ENCODE measurements at places on chromosomes 11 and 22.

GRCh38 chr11:101051677-101052076 lies 77.9 kb downstream of the PGR start:
- DNase-seq, result no peak

- DNase-seq, result no peak
Measured at GRCh38 chr11:11821899-11822298, 19.9 kb upstream of the USP47 start.

GRCh38 chr11:64294774-64295173 lies 3.7 kb downstream of the KCNK4 start:
- DNase-seq, result no peak

DNA sequence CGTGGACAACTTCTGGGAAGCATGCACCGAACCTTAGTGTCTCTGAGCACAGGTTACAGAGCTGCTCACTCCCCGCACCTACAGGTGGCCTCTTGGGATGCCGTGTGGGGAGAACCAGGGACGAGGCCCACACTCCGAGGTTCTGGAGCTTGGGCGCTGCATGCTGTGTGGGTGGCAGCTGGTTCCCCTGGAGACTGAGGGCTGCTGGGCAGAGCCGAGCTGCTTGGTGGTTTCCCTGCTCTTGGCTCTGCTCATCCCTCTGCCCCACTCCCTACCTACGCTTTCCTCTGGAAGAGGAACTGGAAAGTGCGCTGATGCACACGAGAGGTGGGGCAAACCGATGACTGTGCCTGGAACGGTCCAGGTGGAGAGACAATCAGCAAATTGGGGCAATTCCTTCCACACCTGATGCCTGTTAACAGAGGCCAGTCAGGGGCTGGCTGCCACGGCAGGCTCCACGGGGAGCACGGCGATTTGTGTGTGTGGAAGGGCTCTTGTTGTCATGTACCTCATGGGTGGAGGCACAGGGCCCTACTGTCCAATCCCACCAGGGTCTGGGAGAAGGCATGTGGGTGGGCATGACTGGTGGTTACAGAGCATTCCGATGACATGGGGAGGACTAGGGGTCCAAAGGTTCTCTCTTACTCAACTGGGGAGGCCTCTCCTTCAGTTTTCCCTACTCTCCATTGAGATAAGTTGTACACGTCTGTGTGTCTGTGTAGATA lies 60.9 kb downstream of the ST14 start:
- DNase-seq, result no peak

GRCh38 chr11:109303342-109303741 lies 118.6 kb upstream of the C11orf87 start:
- DNase-seq, result no peak

DNA sequence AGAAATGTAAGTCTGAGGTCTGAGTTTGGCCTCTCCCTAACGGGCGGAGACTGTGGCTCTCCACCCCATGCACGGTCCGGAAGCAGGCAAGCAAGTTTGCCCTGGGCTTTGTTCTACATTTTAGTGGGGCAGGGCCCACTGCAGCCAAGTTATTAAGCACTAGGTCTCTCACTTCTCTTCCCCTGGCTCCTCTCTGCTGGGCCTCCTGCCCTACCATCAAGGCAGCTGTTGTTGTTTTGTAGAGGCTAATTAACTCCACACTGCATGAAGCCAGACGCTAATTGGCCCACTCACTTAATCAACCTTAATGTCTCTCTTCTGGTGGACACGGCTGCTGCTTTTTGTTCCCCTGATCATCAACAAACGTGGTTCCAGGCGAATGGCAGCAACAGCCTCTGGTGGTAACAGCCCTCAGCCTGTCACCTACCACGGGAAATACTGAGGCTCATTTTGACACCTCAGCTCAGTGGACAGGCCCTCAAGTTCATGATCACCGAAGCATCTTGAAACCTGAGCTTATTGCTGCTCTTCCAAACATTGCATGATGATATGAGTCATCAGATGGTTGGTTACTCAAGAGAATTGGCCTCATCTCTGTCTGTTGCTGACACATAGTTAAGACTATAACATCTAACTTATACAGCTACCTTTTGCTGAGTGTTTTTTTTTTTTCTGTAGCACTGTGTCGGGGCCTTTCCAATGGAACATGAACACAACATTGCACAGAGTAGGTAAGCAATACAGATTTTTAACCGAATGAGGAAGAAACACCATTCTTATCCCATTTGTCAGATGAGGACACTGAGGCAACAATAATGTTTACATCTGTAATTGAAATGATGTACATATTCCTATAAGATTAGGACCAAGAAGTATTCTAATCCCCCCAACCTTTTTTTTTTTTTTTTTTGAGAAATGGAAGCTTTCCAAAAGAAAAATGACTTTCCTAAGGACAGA lies 20.8 kb upstream of the LMO2 start:
- DNase-seq, result no peak

- DNase-seq, result no peak
Measured at GRCh38 chr11:62689421-62690183, at the start of gene LRRN4CL. Gene LRRN4CL (minus strand): TSS chr11:62689530. CDS start chr11:62688508, 1,022 bp downstream.

GRCh38 chr11:35683728-35684339 lies 21.3 kb downstream of the TRIM44 start:
- no peak for DNase-seq

- no peak for DNase-seq
Measured at GRCh38 chr22:46934172-46934745, 171.8 kb downstream of the TBC1D22A start.

GRCh38 chr11:62905296-62905695 lies 15.9 kb downstream of the CHRM1 start:
- DNase-seq, result no peak

GRCh38 chr11:119416606-119417580 lies 6.1 kb downstream of the THY1 start:
- no peak for DNase-seq

Data from stimulated activated CD8-positive, alpha-beta memory T cell treated with anti-CD3 and anti-CD28 coated beads, Interleukin-4, amount 100 ng/mL, for 1 hour (primary cell).